WTC11 (cell line): ENCODE measurements at places on chromosomes 2 and 18. TPM values are rescaled to one million over a fixed set of nuclear protein-coding genes. Genes with fewer than 3 reads are reported as not detected.

UGT1A10 gene
- 0.11 to 0.18 TPM in 2 of 3 replicates, not detected in the other for total RNA-seq

- no peak overlapping the region for H3K27ac ChIP-seq
- no peaks in the 10 kb centered on the region for H3K4me1 ChIP-seq
- peak; percentile 24 for DNase-seq
- no peak overlapping the region for H3K4me3 ChIP-seq
- H3K36me3 ChIP-seq = peaks cover 70% of the 10 kb centered on the region
Measured at GRCh38 chr2:216139884-216140283, 30.7 kb downstream of the XRCC5 start.

DNA sequence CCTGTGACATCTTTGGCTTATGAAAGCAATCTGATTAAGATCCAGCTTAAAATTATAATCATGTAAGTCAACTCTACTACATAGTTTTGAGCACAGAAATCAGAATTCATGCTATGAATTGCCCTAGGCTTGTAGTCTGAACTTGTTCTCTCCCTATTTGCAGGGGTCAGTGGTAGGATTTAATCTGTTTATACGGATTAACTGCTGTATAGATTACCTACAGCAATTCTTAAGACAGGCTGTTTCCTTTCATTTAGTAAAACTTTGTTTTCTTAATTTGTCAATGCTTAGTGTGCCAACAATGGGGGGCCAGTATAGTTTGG lies 287.9 kb downstream of the PDE11A start:
- no peak overlapping the region for H3K4me3 ChIP-seq
- H3K4me1 ChIP-seq = peaks cover 6% of the 10 kb centered on the region
- peaks cover 2% of the 10 kb centered on the region; the same call in 1 of the 2 replicates for H3K27me3 ChIP-seq
- peaks cover 10% of the 10 kb centered on the region for H3K36me3 ChIP-seq
- H3K27ac ChIP-seq = no peak overlapping the region

- H3K27ac ChIP-seq = no peak overlapping the region
- no peaks in the 10 kb centered on the region for H3K36me3 ChIP-seq
Measured at GRCh38 chr2:68418855-68419254, 48.2 kb downstream of the FBXO48 start.

DNA sequence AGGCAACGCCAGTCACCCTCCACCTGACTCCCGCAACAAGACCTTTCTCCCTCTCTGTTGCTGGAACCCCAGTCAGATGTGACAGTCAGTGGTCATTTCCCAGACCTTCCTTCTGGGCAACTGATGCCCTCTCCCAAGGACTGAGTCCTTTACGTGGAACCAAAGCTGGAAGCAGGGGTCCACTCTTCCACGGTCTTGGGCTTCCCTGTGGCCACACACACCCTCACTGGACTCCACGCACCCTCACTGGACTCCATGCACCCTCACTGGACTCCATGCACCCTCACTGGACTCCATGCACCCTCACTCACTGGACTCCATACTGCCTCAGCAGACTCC lies 7.1 kb downstream of the PTMA start:
- H3K36me3 ChIP-seq = peaks cover 28% of the 10 kb centered on the region
- no peaks in the 10 kb centered on the region; the same call in 1 of the 2 replicates for H3K27me3 ChIP-seq
- DNase-seq = no peak
